ENCODE measurements at places on chromosomes 3 and 15.

GRCh38 chr3:40677321-40677720 is 152.6 kb downstream of the ZNF621 start:
- DNase-seq, result no peak

DNA sequence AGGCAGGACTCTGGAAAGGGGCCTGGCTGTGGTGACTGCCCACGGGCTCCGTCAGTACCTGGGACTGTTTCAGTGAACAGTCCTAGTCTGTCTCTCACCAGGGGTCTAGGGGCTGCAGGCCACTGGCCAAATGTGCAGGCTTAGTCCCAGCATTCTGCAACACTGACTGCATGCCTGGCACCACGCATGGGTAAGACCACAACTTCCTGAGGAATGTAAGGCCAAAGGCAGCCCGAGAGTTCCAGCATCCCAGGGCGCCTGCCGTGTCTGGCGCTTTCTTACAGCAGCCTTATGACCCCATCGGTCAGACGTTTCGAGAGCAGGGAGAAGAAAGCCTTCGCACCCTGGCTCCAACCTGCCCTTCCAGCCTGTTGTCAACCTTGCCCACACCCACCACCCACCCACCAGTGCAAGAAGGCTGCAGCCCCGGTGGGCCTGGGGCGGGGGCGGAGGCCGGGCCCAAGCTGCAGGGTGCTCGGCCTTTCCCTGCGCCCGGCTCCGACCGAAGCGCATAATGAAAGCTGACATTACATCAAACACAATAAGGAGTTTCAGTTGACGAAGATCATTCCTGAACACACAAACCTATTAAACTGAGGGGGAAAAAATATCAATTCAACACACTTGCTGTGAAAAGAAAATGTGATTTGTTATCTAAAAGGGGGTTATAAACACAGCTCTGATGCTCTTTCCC is 29.5 kb upstream of the TMEM115 start:
- no peak for DNase-seq

DNA sequence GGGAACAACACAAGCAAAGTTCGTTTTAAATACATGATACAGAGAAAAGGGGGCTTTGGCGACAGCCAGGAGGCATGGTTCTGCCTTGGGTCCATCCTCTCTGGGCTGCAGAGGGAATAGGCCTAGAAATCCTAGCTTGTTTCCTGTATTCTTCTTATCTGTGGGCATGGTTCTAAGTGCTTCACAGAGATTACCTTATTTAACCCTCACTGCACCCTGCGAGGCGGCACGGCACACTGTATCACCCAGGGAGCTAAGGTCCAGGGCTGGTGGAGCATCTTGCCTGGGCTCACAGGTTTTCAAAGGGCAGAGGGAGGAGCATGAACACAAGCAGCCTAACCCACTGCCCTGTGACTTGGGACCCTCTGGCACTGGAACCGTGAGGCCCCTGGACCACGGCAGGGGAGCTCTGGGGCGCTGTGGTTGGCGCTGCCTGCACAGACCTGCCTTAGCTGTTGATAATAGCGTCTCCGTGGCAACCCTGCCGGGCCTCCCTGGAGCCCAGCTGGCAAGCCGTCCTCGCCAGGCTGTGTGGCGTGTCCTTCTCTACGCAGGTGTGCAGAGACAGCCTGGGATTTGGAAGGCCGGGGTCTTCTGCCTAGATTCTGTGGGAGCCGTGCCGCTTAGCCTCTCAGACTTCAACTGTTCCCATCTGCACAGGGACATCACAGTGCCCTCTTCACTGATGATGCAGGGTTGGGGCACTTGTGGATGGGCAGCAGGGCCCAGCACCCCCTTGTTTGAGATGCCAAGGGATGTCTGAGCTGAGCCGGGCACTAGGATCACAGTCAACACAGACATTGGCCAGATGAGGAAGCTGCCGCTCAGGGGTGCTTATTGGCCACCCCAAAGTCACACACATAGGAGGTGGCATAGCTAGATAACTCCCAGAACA is 154.6 kb upstream of the TLE3 start:
- no peak for DNase-seq

GRCh38 chr15:90266061-90266431 is 574 bp downstream of the NGRN start:
- no peak for DNase-seq

DNA sequence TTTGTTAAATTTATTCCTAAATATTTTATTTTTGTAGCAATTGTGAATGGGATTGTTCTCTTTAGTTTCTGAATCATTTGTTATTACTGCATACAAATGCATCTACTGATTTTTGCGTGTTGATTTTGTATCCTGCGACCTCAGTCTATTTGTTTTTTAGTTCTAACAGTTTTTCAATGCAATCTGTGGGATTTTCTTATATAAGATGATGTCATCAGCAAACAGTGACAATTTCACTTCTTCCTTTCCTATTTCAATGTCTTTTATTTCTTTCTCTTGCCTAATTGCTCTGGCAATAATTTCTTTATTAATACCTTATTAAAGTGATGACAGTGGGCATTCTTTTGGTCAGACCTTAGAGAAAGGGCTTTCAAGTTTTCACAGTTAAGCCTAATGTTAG is 48.0 kb upstream of the CBLB start:
- DNase-seq, result no peak

- no peak for DNase-seq
Observed at GRCh38 chr3:186933816-186934215, 3.5 kb downstream of the ST6GAL1 start.

DNA sequence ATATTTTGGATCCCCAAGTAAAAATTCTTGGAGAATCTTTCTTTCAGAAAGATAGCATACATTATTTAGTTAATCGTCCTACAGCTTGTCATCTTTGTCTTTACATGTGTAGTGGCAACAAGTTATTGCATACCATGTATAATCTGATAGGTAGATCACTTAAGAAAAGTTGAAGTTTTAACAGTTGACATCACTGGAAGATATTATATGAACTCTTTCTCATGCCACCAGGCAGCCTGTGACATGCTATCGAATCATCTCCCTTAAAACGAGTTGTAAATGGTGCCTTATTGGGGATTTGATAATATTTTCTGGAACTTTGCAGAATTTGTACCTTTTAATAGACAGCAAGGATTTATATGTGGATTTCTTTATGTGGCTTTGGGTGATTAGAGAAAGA is 8.7 kb downstream of the U2SURP start:
- no peak for DNase-seq

DNA sequence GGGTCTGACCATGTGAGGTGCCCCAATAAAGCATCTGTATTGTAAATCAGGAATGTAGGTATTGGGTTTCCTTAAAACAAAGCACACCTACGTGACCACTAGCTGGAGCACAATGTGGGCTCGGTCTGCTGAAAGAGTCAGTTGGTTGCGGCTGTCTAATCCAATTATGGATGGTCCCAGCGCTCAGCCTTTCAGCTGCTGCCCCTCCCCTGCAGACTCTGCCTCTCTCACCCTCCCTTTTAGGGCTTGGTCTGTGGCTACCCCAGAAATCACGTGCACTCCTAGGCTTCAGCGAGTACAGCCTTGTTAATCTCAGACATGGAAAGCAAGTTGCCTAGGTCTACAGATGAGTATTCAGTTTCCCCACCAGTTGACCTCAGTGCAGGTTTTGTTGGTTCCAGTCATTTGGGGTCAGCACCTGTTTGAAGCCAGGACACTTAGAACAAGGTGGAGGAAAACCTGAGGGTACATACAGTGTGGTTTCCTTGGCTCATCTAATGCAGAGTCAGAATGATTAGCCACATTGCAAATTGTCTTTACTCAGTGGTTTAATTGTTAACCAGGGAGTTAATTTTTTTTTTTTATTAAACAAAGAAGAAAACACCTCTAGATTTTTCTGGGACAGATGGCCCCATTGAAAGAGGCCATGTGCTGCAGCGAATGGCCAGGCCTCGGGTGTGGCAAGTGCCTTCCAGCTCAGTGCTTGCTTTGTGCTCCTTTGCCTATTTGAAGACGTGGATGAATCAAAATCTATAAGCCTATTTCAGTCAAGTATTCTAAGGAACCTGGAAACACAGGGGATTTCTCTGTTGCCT is 137.7 kb downstream of the IGF1R start:
- no peak for DNase-seq

GRCh38 chr3:102258666-102259227 is 176.1 kb upstream of the ZPLD1 start:
- no peak for DNase-seq

DNA sequence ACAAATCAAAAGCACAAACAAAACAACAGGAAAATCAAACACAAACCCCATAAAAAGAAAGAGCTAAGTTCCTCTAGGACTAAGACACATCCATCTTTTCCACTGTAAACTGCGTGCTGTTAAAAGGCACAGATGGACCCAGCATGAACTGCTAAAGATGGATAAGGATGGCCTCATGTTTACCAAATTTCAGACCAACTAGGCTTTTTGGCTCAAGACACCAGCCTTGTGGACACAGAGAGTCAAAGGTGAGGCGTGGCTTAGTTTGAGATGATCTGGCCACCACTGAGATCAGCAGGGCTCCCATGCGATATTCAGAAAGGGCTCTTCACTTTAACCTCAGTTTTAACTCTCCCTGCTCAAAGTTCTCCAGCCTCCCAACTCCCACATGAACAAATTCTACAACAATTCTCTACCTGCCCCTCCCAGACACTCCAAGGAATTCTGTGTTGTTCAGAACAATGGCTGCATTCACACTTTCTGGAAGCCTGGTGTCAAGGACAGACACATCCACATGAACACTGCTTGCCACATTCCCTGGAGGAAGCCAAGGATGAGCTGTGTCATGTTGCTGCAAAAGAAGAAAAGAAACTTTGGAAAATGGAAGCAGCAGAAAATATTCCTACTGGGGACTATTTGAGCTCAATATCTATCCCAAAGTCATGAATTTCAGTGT is 198.4 kb upstream of the LRRN1 start:
- DNase-seq, result no peak

- DNase-seq, result no peak
Observed at GRCh38 chr3:88149101-88149508, 654 bp upstream of the C3orf38 start.

GRCh38 chr3:98733053-98733811 is 29.9 kb upstream of the ST3GAL6 start:
- no peak for DNase-seq

GRCh38 chr3:83096-83495 is 113.5 kb upstream of the CHL1 start:
- DNase-seq, result no peak

DNA sequence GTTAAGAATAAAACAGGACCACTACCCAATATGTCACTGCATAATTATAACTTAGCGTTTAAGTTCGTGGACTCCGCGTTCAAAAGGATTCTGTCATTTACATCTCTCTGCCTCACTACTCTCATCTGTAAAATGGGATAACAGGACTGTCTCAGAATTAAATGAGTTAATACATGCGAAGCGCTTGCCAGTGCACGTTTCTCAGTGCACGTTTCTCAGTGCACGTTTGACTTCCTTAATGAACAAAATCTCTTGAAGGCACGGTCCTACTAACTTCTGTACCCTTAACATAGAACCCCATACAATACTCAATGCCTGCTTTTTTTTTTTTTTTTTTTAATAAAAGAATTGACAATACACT is 499 bp downstream of the RABL3 start:
- no peak for DNase-seq

- no peak for DNase-seq
Observed at GRCh38 chr15:28019594-28020309, 79.4 kb downstream of the OCA2 start.

- no peak for DNase-seq
Observed at GRCh38 chr3:159971311-159971710, 17.3 kb upstream of the IL12A start.

DNA sequence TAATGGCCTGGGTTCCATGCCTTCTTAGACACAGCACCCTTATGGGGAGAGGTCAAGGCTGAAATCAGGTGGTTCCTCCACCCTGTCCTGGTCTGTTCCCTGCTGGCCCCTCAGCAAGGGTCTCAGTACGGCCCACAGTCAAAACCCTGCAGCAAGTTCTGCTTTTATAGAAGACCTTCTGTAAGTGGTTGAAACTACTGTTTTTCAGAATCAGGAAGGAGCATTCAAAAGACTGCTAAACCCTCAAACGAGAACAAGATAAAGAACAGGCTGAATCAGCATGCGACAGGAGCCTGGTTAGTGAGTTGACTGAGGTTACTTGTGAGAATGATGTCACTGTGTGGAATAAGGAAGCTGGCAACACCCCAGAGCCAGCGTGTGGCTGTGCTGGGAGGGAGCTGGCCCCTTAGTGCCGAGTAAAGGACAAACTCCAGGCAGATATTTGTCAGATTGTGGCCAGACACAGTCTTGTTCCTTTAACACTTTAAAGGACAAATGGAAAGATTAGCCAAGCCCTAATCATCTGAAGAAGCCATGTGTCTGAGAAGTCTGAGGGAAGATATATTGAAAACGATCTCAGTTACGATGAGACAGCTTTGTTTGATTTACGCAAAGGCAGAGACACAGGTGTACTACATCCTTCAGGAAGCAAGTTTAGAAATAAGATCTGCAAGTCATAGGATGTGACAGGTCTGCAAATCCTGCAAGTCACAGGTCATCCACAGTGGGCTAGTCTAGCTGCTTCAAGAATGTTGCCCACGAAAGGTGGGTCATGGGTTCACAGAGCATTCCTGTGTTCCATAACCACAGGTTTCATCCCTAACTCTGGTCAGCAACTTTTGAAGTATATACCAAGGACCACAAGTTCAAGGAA is 54.0 kb downstream of the B3GNT5 start:
- no peak for DNase-seq

DNA sequence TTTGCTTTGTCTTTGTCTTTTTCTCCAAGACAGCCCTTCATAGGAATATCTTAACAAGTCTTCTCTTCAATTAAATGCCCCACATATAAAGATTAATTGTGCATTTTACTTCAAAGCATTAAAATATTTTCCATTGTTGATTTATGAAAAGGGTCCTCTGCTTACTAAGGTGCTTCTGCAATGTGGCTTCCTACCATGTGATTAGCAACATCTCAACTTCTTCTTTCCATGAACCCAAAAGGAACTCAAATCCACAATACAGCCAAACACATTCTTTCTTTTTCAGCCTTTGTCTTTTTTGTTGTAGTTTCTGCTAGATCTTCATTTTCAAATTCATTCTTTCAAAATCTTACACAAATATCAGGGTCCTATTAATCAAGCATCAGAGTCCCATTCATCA is 309.2 kb downstream of the NSUN3 start:
- no peak for DNase-seq

- DNase-seq, result no peak
Observed at GRCh38 chr3:66618066-66618465, 117.2 kb upstream of the LRIG1 start.

DNA sequence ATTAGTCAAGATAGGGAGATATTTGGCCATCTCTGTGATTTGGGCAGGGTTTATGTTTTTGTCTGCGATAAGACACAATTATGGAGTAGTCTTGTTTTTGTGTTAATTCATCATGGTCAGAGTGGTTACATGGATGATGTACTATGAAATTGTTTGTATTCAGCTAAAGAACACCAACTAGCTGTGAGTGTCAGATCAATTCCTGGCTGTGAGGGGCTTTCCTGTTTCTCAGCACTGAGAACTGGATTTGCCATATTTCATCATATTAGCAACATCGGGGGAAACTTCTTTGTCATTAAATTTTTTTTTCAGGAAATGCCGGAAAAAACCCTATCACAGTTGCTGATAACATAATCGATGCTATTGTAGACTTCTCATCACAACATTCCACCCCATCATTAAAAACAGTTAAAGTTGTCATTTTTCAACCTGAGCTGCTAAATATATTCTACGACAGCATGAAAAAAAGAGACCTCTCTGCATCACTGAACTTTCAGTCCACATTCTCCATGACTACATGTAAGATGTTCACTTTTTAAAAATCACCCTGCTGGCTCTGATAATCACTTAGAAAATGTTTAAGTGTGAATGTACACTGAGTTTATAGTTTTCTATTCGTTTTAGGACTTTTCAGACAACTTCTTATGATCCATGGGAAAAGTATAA is 49.2 kb downstream of the PARP15 start:
- DNase-seq, result no peak

GRCh38 chr3:186217820-186218164 is 108.9 kb upstream of the ETV5 start:
- no peak for DNase-seq

All from cortex of kidney (tissue), 1 donor.